ENCODE measurements at places on chromosomes 13 and 19. TPM values are rescaled to one million over a fixed set of nuclear protein-coding genes. Genes with fewer than 3 reads are reported as not detected.

CACNG7 gene
- total RNA-seq: not detected

GPC5 gene
- 13.6 TPM for total RNA-seq

GAPDHS gene
- not detected for total RNA-seq

ZNF699 gene
- 8.9 TPM for total RNA-seq

ETV2 gene
- 8.0 TPM for total RNA-seq

ABHD17A gene
- 143 TPM for total RNA-seq

GRCh38 chr13:26910754-26911465 lies 150.3 kb upstream of the GPR12 start:
- H3K36me3 ChIP-seq: no peaks in the 10 kb centered on the region
- H3K27ac ChIP-seq: no peak overlapping the region
- H3K4me3 ChIP-seq: no peak overlapping the region
- H3K4me1 ChIP-seq: no peaks in the 10 kb centered on the region
- H3K27me3 ChIP-seq: no peaks in the 10 kb centered on the region

- H3K4me3 ChIP-seq: no peak overlapping the region
- H3K36me3 ChIP-seq: no peaks in the 10 kb centered on the region
- H3K27ac ChIP-seq: peak overlapping the region; percentile 78
- no peaks in the 10 kb centered on the region for H3K27me3 ChIP-seq
- H3K4me1 ChIP-seq: peaks cover 75% of the 10 kb centered on the region
These were observed 53.6 kb downstream of the GATAD2A start for GRCh38 chr19:19459073-19459472.

DNA sequence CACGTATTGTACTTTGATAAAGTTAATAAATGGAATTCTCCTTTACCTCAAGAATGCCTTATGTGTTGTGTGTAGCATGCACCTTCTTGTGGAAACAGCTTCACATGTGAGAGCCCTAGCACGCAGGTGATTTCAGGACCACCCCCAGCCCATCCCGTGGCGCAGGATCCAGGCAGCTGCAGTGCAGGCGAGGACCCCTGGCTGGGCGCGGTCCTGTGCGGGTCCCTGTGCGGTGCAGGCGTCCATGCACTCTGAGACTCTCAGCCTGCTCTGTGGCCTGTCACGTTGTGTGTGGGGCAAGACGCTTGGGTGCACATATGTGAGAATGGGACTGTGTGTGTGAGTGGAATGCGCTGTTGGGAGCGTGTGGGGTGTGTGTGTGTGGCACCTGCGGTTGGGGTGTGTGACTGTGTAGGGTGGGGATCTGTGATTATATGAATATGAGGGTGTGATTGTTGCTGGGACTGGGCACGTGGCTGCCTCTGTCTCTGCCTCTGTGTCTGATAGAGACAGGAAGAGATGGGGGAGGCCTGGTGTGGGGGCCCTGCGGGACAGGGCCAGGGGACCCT lies 30.8 kb downstream of the WTIP start:
- H3K36me3 ChIP-seq: no peaks in the 10 kb centered on the region
- H3K27ac ChIP-seq: no peak overlapping the region
- H3K4me1 ChIP-seq: peaks cover 5% of the 10 kb centered on the region
- H3K4me3 ChIP-seq: no peak overlapping the region

- no peaks in the 10 kb centered on the region for H3K4me1 ChIP-seq
- no peak overlapping the region for H3K4me3 ChIP-seq
- no peaks in the 10 kb centered on the region for H3K27me3 ChIP-seq
These were observed 1708.9 kb downstream of the SLITRK5 start for GRCh38 chr13:89380101-89380500.

DNA sequence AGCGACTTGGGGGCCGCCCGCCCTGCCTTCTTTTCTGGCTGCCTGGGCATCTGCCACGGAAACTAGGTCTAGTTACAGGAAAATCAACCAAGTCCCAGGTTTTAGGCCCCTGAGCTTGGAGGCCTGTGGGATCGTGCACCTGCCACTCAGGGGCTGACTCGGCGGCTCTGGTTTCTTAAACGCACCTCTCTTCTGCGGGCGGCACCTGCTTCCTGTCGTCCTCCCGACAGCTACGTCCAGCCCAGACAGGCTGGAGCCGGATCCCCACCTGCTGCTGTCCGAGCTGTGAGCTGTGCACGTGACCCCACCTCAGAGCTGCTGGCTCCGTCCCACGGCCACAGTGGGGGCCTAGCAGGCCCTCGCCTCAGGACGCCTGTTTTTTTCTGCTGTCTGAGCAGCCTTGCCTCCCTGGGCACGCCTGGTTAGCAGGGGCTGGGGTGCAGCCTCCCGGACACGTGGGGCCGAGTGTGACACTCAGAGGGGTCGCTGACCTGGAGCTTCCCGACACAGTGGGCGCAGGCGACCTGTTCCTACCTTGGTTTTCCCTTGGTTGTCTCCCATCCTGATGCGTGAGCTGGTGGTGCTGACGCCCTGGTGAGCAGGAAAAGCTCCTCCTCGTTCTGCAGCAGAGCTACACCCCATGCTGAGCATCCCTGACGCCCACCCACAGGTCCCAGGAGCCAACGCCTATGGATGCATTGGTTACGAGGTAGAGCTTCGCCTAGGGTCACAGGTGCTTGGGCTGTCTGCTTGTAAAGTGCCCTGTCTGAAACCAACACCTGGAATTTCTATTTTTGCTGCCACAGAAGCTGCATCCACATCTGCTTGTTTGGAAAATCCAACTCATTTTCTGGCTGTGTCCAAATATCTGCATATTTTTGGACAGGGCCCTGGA lies 17.5 kb downstream of the TMEM255B start:
- H3K36me3 ChIP-seq: no peaks in the 10 kb centered on the region
- no peaks in the 10 kb centered on the region for H3K27me3 ChIP-seq
- H3K4me1 ChIP-seq: peaks cover 4% of the 10 kb centered on the region
- H3K27ac ChIP-seq: no peak overlapping the region
- no peak for DNase-seq

DNA sequence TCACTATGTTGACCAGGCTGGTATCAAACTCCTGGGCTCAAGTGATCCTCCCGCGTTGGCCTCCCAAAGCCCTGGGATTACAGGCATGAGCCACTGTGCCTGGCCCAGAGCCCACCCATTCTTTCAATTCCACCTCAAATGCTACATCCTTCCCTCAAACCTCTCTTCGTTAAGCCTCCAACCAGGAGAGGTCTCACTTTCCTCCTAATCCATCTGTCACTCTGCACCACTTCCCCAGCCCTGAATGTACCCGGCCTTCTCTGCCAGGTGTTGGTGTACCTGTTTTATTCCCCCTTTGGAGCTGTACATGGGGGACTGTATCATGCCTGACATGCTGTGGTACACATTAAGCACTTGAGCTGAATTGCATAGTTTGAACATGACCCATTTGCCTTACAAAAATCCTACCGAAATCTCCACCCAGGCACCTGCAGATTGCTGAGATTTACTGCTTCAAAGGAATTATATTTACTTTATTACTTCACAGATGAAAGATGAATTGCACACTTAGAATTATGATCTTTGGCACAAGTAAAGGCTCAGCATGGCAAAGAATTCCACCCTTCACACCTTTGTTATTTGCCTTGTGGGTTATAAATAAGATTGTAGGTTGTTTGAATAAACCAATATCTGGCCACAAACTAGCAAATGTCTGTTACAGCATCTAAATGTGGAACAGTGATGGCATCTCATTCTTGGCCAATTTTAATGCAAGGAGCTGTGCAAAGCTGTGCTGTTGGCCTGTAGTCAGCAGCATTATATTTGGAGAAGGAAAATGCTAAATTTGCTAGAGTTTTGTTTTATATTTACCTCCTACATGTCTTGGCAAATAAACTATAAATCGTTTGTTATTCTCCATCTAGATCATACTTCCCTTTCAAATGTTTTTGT lies 15.6 kb upstream of the WASF3 start:
- H3K27ac ChIP-seq: no peak overlapping the region
- no peaks in the 10 kb centered on the region for H3K36me3 ChIP-seq
- no peaks in the 10 kb centered on the region for H3K4me1 ChIP-seq
- H3K27me3 ChIP-seq: no peaks in the 10 kb centered on the region
- DNase-seq: no peak
- no peak overlapping the region for H3K4me3 ChIP-seq

Measured in upper lobe of left lung (tissue), 6 donors.